Mammary epithelial cell (primary cell): ENCODE measurements at places on chromosomes 2 and 18.

- DNase-seq = peak; percentile 32
Observed at GRCh38 chr2:240324312-240325015, 111.0 kb upstream of the GPC1 start.

DNA sequence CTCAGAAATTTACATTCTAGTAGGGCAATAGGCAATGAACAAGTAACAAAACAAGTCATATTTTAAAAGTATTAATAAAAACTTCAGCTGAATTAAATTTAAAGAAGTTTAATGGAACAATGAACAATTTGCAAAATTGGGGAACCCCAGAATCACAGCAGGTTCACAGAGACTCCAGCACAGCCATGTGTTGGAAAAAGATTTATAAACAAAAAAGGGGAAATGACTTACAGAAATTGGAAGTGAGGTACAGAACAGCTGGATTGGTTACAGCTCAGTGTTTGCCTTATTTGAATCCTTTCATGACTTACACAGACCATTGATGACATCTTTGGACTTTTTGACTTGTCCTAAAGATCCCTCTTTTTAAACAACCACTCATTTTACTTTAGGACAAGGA, 179.9 kb upstream of the SCN7A start:
- DNase-seq = no peak

GRCh38 chr2:11473659-11474433, 7.9 kb upstream of the E2F6 start:
- no peak for DNase-seq

DNA sequence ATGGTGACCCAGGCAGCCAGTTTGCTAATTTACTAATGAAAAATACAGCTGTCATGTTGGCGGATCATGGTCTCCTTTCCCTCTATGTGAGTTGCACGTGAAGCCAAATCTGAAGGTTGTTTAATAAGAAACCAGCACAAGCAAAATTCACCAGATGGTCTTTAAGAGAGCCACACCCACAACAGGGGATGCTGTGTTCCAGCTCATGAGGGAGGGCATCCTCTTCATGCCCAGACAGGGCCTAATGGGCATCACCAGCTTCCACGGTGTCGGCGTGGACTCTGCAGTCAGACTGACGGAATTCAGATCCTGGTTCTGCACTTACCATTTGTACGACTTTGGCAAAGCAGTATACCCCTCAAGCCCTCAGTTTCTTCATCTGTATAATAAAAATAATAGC, 39.9 kb downstream of the TMEM247 start:
- no peak for DNase-seq

DNA sequence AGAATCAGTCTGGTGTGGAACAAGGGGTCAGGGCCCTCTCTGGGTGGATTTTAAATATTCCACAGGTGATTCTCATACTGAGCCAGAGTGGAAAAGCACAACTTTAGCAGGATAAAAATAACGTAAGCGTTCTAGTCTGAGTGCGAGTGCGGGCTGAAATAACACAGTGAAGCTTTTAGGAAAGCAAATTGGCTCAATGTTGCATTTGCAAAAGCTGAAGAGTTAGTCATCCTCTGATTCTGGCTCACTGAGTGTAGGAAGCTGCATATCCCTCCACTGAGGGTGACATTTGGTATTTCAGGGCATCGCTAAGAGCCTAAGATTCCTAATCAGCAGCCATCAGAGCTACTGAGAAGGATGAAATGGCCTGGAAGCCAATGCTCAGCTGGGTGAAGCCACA, 134.7 kb downstream of the RIF1 start:
- DNase-seq = no peak

GRCh38 chr2:197207106-197207505, 103.5 kb downstream of the ANKRD44 start:
- no peak for DNase-seq

GRCh38 chr2:22748909-22749308, 636.1 kb upstream of the KLHL29 start:
- no peak for DNase-seq

DNA sequence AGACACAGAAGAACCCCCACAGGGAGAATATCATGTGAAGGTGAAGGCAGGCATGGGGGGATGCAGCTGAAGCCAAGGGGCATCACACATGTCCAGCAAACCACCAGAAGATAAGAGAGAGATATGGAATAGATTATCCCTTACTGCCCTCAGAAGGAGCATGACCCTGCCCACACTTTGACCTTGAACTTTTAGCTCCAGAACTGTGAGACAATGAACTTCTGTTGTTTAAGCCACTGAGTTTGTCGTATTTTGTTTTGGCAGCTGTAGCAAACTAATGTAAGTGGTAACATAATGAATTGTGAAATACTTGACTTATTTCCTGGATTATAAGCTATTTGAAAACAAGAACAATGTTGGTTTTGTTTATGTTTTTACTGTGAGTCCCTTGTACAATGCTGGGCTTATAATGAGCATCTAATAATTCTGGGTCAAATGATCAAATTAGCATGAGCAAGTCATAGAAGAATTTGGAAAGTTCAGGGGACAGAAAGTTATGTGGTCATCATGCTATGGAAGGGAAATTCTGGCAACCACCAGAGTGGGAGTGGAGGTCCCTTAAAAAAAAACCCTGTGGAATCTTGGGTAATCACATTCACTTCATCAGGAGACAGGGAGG, 541.0 kb upstream of the KLHL29 start:
- no peak for DNase-seq

DNA sequence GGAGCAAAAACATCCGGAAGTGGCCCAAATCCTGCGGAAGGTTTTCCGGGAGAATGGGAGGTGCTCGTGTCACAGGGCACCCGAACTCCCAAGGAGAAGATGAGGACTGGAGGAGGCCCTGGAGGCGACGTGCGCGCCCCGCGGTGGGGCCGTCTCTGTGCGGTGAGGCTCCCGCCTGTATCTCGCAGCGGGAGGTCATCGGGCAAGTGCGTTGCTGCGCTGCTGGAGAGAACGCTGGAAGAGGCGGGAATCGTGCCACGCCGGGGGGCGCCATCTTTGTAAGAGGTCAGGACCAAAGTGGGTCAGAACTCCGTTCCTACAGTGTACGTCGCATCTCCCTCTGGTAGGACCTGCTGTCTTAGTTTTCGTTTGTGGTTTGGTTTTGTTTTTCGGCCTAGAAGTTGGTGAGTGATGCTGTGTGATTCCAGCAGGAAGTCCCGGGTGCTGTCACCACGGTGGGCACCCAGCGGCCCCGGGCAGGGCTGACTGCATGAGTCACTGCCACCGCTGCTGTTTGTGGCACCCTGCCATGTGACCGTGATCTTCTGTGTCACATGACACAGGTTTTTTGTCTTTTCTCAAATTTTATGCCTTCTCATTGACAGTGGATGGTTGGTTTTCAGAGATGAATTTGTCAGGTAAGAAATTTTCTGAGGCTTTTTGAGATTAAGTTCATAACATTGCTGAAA, 21.5 kb upstream of the ATP9B start:
- no peak for DNase-seq

- DNase-seq = no peak
Observed at GRCh38 chr18:78505851-78506461, 473.7 kb upstream of the SALL3 start.

DNA sequence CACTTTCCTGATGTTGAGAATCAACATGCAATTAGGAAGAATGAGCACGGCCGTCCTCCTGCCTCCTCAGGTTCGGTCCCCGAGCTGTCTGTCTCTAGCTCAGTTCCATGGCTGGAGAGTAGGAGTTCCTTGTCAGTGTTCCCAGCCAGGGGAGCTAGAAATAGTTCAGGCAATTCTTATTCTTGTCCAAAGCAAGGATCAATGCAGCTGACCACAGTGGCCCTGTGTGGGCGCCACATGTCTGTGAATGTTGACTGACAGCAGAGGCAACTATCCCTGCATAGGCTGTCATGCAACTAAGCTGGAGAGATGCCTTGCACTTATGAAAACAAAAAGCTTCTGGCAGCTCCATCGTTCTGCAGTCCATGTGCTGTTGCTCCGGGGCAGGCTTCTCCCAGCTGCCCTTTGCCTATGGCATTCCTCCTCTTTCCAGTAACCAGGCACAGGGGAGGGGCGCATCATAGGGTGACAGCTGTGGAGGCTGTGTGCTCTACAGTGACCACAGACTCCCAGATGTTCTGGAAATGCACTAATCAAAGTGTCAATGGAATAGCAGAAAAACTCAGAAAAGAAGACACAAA, 58.7 kb downstream of the PDCL3 start:
- DNase-seq = no peak

GRCh38 chr2:63984606-63985359, 34.4 kb downstream of the VPS54 start:
- DNase-seq = no peak

DNA sequence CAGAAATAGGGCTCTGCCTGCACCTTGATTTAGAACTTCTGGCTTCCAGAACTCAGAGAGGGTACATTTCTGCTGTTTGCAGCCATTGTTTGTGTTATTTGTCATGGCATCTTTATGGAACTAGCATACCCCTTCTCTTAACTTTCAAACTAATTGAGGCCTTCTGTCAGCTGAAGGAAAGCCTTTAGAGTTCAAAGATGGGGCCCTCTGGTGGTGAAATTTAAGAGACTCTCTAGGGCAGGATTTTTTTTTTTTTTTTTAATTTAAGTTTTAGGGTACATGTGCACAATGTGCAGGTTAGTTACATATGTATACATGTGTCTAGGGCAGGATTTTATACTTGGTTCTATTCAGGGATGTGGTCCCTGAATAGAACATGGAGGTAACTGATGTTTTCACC, 260.6 kb upstream of the LINC00305 start:
- no peak for DNase-seq

DNA sequence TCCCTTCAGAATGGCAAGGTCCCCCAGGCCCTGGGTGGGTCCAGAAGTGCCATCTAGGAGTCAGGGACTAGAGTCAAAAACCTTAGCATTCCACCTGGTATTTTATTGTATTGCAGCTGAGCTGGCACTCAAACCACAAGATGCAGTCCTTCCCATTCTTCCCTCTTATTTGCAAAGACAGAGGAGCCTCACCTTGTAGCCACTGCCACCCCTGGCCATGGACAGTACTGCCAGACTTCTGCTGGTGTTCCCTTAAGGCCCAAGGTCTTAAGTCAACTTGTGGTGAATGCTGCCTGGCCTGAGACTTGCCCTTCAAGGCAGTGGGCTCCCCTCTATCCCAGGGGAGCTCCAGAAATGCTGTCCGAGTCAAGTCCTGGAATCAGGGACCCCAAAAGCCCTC, 6.9 kb downstream of the UGT1A10 start:
- DNase-seq = peak; percentile 41

- DNase-seq = no peak
Observed at GRCh38 chr2:219399716-219400478, 12.2 kb upstream of the DNPEP start.

DNA sequence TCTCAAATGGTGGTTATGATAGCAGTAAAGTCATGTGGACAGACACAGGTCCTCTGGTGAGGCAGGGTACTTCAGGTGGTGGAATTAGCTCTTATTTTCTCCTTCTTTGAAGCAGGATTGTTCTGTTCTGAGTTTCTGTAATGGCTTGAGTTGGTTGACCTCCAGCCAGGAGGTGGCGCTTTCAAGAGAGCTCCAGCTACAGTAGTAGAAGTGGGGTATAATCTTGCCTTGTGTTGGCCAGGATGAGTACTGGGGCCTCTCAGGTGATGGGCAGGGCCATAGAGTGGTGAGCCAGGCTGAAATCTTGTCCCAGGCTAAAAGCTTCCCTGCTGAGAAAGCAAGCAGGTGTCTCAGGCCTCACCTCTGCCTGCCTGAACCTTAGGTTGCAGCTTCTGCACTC, 52.5 kb upstream of the CSRNP3 start:
- DNase-seq = no peak

GRCh38 chr2:171391532-171391931, 42.3 kb downstream of the METTL8 start:
- DNase-seq = no peak

DNA sequence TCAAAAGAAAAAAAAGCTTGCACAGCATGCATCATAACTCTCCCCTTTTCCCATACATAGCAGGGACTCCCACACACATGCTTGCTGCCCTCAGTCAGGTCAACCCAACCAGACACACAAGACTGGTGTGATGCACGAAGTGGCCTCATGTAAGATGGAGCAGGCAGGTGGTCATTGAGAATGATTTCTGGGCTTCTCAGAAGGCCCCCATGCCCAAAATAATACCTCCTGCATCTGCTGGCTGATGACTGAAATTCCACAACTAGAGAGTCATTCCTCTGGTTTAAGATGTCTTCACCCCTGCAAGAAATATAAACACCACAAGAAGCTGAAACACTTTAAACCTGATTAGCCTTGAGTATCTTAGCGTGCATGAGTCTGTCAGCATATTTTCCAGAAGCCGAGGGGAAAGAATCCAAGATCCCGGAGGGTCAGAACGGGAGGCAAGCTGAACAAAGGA, 131.1 kb downstream of the AFF3 start:
- no peak for DNase-seq
